NCI-H1105 treated with DMSO at 0.1 percent for 48 hours (cell line): ENCODE measurements at places on chromosomes 7 and 10.
A peak's percentile ranks its signal among the peaks of the same experiment; 100 is the strongest.

DNA sequence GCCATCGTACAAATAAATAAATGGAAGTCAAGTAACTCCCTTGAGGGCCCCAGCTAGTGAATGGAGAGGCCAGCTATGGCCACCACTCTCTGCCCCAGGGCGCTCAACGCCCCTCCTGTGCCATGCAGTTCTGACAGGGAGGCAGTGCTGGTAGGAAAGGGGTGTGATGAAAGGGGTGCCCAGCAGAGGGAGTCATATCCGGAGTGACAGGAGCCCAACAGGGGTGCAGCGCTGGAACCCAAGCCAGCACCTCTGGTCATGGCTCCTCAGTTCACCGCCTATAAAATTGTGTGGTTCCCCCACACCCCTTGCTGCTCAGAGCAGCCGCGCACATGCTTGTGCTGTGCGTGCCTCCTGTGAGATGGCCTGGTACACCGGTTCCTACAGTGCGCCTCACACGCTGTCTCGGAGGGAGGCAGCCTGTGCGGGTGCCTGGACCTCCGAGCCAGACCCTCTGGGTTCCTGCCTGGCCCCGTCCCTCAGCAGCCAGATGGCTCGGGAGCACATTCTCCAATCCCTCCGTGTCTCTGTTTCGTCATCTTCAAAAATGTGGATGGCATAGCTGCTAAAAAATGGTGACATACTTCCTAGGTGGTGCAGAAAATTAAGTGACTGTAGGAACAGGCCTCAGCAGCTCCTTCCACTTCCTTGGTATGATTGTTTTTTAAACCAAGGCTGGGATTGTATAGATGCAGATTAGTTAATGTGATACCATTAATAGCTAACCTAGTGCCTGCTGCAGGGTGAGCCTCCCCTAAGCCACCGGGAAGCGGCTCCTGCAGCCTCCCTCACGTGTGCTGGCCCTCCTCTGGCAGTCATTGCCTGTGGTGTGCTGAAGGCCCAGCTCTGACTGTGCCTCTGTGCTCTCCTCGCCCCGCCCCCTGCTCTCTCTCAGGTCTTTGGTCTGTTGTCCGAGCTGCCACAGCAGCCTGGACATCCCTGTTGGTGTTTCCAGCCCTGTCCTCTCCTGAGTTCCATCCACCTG is 125.8 kb downstream of the EGFR start:
- no peak for DNase-seq

- DNase-seq, result no peak
Observed at GRCh38 chr10:23099816-23100215, 4.4 kb downstream of the MSRB2 start.

GRCh38 chr10:42544945-42545344 is 93.4 kb downstream of the ZNF33B start:
- DNase-seq, result no peak

- no peak for DNase-seq
Observed at GRCh38 chr7:46291601-46292150, 370.6 kb upstream of the IGFBP3 start.

- no peak for DNase-seq
Observed at GRCh38 chr10:86109421-86109820, 257.2 kb downstream of the GRID1 start.

GRCh38 chr10:5078547-5079180 is 15.6 kb upstream of the AKR1C3 start:
- DNase-seq, result no peak

- no peak for DNase-seq
Observed at GRCh38 chr10:28105561-28105960, 106.7 kb upstream of the ODAD2 start.

DNA sequence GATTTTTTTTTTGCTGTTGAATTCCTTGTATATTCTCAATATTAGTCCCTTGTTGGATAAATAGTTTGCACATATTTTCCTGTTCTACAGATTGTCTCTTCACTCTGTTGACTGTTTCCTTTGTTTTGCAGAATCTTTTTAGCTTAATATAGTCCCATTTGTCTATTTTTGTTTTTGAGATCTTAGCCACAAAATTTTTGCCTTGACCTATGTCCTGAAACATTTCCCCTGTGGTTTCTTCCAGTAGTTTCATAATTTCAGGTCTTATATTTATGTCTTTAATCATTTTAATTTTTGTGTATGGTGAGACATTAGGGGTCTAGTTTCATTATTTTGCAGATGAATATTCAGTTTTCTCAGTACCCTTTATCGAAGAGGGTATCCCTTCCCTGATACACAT is 92.7 kb downstream of the LANCL2 start:
- no peak for DNase-seq

- DNase-seq, result no peak
Observed at GRCh38 chr7:4009211-4010060, 672.7 kb upstream of the FOXK1 start.

DNA sequence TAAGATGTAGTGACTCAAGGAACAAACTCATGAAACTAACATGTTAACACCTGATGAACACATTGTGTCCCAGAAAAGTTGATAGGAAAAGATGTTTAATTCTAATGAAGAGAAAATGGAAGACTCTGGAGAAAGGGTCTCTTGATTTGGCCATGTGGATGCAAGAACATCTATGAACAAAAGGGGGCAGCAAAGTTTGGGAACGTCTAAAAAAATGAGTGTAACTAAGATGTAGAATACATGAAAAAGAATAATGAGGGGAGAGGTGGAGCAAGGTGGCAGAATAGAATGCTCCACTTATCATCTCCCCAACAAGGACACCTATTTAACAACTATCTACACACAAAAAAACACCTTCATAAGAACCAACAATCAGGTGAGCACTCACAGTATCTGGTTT is 805.1 kb downstream of the TNS3 start:
- DNase-seq, result peak; percentile 17

GRCh38 chr7:10802011-10802410 is 171.7 kb upstream of the PHF14 start:
- no peak for DNase-seq

DNA sequence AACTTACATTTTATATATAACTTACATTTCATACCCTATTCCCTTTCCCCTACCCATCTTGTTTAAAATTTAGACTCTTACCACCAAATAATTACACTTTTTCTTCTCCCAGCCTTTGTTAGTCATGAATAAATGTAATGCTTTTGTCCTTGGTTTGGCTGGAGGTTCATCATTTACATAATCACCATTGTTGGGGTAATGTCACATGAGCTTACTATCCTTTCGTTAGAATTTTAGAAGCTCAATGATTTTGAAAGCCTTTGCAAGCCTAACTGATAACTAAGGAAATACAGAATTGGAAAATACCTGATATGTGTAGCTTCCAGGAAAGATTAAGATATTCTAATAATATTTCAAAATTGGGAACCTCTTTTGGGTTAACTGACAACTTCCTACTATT is 171.7 kb downstream of the PLXDC2 start:
- DNase-seq, result no peak

- DNase-seq, result no peak
Observed at GRCh38 chr7:143490717-143491306, 13.1 kb downstream of the TAS2R41 start.

DNA sequence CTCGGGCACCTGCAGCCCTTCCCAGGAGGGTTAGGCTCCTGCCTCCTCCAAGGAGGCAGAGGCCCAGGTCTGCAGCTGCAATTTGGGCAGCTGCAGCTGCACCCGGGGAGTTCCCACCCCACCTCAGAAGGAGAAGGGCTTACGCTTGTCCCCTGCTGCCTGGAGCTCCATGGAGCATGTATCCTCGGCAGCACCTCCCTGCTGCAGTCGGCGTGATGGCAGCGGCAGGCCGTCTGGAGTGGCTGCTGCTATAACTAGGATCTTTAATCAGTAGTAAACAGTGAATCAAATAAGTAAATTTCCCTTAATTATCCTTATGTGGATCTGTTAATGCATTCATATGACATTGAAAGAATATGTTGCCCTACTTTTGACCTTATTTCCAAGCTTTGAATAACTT is 167.0 kb downstream of the PON1 start:
- no peak for DNase-seq

GRCh38 chr7:93622036-93623033 is 47.8 kb upstream of the CALCR start:
- DNase-seq, result peak; percentile 35

- peak; percentile 2 for DNase-seq
Observed at GRCh38 chr10:8416192-8416701, 361.8 kb downstream of the GATA3 start.

GRCh38 chr7:2870471-2870931 is 26.4 kb upstream of the GNA12 start:
- DNase-seq, result no peak

DNA sequence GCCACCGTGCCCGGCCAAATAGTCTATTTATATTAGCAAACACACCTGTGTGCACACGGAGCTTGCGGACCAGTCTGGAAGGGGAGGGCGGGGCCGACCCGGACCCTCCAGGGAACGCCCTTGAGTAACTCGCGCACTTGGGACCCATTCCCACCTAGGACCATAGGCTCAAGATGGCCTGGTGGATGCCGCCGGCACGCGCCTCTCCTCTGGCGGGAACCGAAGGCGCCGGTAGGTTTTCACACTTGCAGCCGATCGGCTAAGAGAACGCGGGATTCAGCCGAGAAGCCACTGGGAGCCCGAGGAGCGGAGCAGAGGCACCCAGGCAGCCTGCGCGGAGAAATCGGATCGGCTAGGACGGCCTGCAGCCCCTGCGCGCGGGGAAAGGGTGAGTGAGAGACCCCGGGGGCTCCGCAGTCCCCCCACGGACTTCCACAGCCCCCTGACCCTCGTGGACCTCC is 18.9 kb downstream of the IFT22 start:
- DNase-seq, result no peak

GRCh38 chr7:184294-185264 is 7.8 kb upstream of the FAM20C start:
- DNase-seq, result no peak

DNA sequence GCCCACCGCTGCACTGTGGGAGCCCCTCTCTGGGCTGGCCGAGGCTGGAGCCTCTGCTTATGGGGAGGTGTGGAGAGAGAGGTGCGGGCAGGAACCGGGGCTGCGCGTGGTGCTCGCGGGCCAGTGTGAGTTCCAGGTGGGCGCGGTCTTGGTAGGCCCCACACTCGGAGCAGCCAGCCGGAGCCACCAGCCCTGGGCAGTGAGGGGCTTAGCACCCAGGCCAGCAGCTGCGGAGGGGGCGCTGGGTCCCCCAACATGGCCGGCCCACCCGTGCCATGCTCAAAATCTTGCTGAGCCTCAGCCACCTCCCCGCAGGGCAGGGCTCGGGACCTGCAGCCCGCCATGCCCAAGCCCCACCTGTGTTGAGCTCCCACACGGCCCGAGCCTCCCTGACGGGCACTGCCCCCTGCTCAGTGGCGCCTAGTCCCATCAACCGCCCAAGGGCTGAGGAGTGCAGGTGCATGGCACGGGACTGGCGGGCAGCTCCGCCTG is 856.8 kb upstream of the CELF2 start:
- DNase-seq, result no peak

GRCh38 chr7:27124902-27125689 is 5.5 kb downstream of the HOXA4 start:
- DNase-seq, result no peak

- peak; percentile 25 for DNase-seq
Observed at GRCh38 chr7:24401628-24402593, 117.9 kb downstream of the NPY start.

- no peak for DNase-seq
Observed at GRCh38 chr7:31679574-31680305, 7.3 kb upstream of the PPP1R17 start.

DNA sequence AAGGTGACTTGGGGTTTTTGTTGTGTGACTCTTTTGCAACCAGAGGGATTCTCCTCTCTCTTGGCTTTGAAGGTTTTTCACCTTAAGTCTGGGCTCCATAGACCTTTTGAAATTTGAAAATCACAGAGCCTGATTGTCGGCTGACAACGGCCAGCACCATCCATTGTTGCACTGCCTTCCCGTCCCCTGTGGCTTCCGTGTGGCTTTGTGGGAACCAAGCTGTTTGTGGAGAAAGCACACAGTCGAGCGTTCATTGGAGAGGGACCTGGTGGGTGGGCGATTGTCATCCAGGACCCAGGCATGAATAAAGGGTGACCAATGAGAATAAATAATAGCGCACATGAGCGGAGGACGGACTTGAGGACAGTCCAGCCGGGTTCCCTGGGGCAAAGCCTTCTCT is 7.4 kb upstream of the RAMP3 start:
- no peak for DNase-seq

GRCh38 chr10:34889004-34889869 is 74.1 kb upstream of the PARD3 start:
- no peak for DNase-seq
